ENCODE measurements at places on chromosomes 6 and 20.
A peak's percentile ranks its signal among the peaks of the same experiment; 100 is the strongest.

- peak; percentile 20 for DNase-seq
Measured at GRCh38 chr6:90294989-90295853, 1.4 kb downstream of the BACH2 start.

DNA sequence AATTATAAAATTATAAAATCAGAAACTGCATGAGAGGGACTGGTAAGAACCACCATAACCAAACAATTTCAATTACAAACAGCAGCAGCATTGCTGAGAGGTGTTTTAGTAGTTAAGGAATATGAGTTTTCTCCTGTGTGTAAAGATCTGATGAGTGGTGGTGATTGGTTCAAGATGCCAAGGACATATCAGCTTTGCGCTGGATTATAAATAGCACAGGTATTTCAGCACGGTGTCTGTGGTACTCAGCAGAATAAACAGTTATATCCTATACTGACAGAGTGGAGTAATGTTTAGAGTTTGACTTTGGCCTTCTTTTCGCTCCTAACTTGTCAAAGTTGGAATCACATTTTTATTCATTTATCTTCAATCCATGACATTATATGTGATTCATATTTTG, 501.0 kb downstream of the CDH26 start:
- no peak for DNase-seq

DNA sequence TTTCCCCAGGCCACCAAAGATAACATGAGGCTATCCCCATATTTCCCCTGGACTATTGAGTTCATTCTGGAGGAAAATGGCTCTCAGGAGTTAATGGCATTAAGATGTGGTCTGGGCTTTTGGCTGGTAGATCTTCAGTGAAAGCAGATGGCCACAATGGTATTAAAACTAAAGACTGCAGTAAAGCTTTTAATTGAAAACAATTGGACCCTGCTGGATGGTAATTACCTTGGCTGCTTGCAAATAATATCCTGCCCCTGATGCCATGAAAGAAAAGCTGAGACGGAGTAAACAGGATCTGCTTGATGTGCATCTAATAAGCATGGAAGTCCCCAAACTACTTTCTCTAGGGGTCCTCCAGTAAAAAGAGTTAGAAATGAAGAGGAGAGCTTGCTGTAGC, 255.8 kb downstream of the QKI start:
- no peak for DNase-seq

DNA sequence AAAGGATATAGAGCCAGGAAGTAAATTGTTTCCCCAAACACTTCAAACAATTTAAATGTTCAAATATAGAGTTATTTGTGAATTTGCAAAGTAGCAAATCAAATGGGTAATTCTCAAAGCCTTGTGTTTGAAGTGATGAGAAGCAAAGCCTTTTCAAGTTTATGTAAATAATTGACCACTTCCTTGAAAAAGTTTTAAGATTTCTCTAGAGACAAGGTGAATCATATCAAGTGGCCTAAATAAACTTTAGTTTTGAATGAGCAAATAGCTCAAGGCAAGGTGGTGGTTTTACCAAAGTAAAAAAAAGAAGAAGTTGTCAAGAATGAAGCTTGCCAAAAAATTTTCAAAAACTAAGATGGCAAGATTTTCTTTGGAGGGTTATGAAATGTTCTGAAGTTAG, 42.6 kb upstream of the IFNGR1 start:
- no peak for DNase-seq

- DNase-seq = no peak
Measured at GRCh38 chr6:96460052-96460700, 61.4 kb upstream of the UFL1 start.

Measured in GM12892 (cell line).